ENCODE measurements at places on chromosomes 12 and 14.

DNA sequence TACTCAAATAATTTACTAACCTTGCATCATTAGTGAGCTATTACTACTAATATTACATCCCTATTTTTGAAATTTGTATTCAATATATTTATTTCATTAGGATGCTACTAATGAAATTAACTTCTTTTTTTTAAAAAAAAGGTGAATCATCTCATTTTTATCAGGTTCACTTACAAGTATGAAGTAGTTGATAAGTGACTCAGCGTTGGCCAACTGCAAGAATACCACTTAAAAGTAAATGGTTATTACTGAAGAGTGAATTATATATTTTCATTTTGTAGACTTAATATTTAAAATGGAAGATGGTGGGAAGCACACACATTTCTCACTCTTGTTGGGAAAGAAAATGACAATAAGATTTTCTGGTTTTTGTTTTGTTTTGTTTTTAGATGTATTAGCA lies 19.6 kb downstream of the OR4N2 start:
- DNase-seq = no peak

- peak; percentile 42 for DNase-seq
Observed at GRCh38 chr12:31959161-31959700, at the start of gene RESF1. TSS of gene RESF1 (plus strand) at chr12:31959415. CDS start at chr12:31980956, 21,541 bp downstream.

DNA sequence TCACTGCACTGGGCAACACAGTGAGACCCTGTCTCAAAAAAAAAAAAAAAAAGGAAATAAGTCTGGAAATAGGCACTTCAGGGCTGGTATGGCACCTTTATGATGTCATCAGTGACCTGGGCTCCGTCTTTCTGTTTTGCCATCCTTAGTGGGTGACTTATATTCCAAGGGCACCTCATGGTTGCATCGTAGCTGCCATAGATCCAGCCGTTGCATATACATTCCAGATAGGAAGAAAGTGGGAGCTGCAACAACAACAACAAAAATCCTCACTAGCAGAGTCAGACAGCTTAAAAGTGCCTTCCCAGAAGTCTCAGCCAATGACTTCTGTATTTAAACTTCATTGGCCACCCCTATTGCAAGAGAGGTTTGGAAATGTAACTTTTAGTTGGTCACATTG lies 26.4 kb downstream of the MYL2 start:
- DNase-seq = no peak

GRCh38 chr12:57237932-57238853 lies 8.7 kb downstream of the SHMT2 start:
- DNase-seq = no peak

- peak; percentile 2 for DNase-seq
Observed at GRCh38 chr14:75648066-75648838, 12.4 kb downstream of the ERG28 start.

DNA sequence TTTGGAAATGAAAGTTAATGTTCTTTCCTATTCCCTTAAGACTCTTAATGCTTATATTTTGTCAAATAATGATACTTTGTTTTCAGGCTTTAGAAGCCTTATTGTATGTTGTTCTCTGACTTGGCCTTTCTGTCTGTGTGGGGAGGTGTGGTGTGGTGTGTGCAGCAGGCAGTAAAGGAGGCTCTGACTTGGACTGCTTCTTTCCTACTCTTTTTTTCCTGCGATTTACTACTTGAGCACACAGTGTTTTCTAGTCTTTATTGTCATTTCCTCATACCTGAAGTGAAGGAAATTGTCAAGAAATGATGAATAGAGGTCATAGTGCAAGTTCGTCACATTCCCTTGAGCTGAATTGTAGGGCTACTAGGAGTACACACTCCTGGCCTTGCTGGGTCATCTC lies 26.9 kb downstream of the PIWIL1 start:
- no peak for DNase-seq

- no peak for DNase-seq
Observed at GRCh38 chr12:117695956-117696355, 272.8 kb downstream of the KSR2 start.

DNA sequence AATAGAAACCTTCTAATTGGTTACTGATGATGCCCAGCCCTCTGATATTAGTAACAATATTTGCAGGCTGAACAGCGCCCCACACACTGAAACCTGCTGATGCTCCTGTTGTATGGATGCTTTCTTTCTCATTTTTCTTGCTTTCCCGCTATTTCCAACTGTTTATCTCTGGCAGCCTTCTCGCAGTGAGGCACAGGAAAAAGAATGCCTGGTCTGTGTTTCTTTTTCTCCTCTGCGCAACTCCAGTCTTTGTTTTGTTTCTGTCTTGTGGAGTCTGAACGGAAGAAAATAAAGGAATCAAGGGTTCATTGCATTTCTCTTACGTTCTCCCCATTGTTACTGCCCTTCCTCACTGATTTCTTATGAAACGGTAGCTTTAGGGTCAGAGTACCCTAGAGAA lies 451.2 kb downstream of the EGLN3 start:
- DNase-seq = no peak

GRCh38 chr14:49620182-49621113 lies at the start of the genes MGAT2 and RPL36AL:
TSS of gene MGAT2 (plus strand) at chr14:49620799. CDS start at chr14:49621269, 470 bp downstream.
TSS of gene RPL36AL (minus strand) at chr14:49620626. CDS start at chr14:49619104, 1,522 bp downstream.
- peak; percentile 96 for DNase-seq

GRCh38 chr12:30191696-30192455 lies 408.1 kb upstream of the TMTC1 start:
- no peak for DNase-seq

GRCh38 chr12:26283046-26283445 lies 87.7 kb downstream of the SSPN start:
- no peak for DNase-seq

DNA sequence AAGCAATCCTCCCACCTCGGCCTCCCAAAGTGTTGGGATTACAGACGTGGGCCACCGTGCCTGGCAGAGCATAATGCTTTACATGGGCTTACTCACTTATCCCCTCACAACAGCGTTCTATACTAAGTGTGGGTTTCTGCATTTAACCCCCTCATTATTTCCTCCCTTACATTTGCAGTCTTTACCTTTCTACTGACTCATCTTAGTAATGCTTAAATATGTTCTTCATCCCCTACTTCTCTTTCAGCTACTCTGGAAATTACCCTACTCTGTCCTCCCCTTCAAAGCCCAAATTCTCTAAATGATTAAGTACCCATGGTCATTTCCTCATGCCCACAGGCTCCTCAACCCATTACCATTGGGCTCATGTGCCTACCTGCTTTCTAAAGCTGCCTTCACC lies 40.7 kb downstream of the NKX2-1 start:
- DNase-seq = no peak

GRCh38 chr12:54561164-54561563 lies 11.8 kb downstream of the PDE1B start:
- DNase-seq = no peak

- no peak for DNase-seq
Observed at GRCh38 chr12:31869972-31870371, 89.2 kb upstream of the RESF1 start.

- no peak for DNase-seq
Observed at GRCh38 chr12:46179693-46180452, 89.0 kb downstream of the SLC38A1 start.

GRCh38 chr14:55760789-55761566 lies 181.0 kb downstream of the KTN1 start:
- no peak for DNase-seq

GRCh38 chr12:72295101-72295500 lies 22.9 kb downstream of the TRHDE start:
- no peak for DNase-seq

DNA sequence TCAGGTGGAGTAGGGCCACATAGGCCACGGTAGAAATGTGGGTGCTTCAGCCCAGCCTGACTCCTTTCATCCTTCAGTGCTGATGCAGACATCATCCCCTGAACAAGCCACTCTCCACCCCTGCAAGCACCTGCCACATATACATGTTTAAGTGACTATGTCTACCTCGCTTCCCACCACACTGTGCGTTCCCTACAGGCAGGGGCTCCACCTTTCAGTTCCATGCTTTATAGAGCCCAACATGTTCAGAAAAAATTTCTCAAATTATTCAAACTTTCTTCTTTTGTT lies 11.6 kb downstream of the SLC7A7 start:
- DNase-seq = no peak

- no peak for DNase-seq
Observed at GRCh38 chr14:44912041-44912869, 49.5 kb downstream of the KLHL28 start.

DNA sequence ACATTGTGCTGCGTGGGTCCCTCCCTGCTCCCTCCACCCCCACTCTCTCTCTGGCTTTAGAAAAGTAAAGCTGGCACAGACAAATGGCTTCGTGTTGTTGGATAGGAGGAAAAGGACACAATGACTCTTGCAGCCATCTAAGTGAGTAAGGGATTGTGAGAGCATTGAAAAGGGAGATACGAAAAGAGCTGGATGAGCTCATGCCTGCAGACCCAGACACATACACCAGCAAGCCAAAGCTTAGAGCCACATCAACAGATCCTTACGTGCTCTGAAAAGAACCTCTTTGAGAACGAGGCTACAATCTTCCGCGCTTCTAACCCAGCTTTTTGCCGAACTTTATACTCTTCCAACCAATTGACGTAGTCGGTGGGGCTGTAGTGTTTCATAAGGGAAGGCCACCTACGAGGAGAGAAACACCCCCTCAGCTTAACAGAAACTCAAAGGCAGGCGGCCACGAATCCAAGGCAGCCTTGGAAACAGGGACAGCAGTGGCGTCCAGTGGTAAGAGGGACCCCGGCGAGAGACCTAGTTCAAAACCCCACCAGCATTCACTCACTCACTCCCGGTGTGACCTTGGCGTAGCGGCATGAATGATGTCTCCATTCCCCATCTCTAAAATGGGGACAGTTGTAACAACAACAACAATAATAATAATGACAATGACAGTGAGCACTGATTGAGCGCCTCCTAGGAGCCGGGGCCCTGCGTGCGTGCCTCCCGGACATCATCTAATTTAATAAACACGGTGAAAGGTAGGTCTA lies 1.1 kb downstream of the FBXO21 start:
- peak; percentile 42 for DNase-seq

- no peak for DNase-seq
Observed at GRCh38 chr14:68013326-68013725, 193.7 kb downstream of the RAD51B start.

DNA sequence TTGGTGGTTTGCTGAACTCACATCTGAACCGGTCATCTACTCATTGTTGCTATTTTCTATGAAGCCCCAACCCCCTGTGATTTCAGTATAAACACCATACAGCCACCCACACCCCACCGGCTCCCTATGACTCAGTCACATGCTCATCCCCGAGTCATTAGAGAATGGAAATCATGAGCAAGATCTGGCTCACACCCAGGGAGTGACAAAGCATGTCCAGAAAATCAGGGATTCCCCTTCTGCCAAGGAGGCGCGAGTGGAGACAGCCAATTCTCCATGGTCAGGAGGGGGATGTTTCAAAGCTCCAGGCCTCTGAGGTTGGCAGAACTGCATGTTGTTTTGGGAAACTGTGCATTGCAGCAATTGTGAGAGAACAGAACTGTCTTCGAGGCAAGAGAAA lies 657.5 kb upstream of the TBX3 start:
- DNase-seq = no peak

- DNase-seq = no peak
Observed at GRCh38 chr12:1448336-1448735, 146.0 kb downstream of the FBXL14 start.

- no peak for DNase-seq
Observed at GRCh38 chr12:68614105-68614679, 3.5 kb downstream of the RAP1B start.

GRCh38 chr12:124148481-124149273 lies 146.2 kb upstream of the RFLNA start:
- DNase-seq = no peak

GRCh38 chr14:32233260-32233659 lies 30.2 kb upstream of the RNU6-8 start:
- no peak for DNase-seq

- DNase-seq = no peak
Observed at GRCh38 chr12:31278424-31278823, 47.5 kb downstream of the SINHCAF start.

- no peak for DNase-seq
Observed at GRCh38 chr14:101187816-101188570, 284.5 kb upstream of the RTL1 start.

DNA sequence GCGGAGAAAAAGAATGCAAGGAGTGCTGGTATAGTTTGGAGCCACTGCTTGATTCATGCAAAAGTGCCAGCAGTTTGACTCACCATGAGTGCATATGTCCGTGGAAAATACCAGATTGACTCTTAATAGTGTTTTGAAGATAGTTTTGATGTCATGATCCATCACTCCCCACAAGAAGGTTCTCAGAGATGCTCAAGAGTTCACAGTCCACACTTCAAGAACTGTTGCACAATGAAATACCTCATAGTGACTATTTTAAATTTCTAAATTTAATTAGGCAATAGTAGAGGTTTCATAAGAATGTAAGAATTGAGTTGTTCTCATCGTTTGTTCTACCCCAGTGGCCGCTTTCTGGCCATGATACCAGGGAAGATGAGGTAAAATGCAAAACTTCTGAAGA lies 286.6 kb upstream of the RGS6 start:
- no peak for DNase-seq

- DNase-seq = no peak
Observed at GRCh38 chr12:92457458-92458180, 245.2 kb upstream of the PLEKHG7 start.

GRCh38 chr12:84986117-84986516 lies 50.0 kb downstream of the TSPAN19 start:
- no peak for DNase-seq

GRCh38 chr14:68216079-68216478 lies 396.5 kb downstream of the RAD51B start:
- DNase-seq = no peak

DNA sequence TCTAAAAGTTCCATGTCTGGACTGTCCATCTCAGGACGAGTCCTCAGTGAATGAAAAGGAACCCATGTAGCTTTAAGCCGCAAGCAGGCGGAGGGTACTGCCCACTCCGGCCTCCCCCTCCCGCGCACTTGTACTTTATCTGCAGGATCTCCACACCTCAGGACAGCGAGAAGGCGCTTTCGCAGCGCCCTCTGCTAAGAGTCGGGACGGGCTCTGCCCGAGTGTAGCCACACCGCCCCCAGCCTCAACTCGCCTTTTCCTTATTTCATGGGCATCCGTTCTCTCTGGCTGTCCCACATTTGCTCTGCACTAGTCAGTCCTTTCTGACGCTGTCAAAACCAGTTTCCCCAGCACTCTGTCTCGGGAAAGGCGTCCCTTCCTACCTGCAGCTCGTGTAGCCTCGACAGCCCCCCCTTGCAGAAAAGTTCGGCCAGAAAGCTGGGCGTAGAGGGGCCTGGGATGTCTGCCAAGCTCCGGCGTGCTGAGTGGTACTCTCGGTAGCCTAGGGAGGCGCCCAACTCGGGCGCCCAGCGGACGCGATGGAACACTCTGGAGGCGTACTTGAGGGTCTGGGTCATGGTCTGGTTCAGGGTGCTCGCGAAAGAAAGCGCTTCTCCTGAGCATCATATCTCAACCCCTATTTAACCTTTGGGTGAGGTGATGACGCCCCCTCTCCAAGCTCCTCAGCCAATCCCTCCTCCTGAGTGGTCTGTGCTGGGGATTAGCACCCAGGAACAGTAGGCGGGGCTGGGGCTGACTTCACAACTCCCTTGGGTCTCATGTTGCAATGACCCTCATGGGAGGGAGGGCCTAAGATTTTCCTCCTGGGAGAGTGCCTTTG lies at the start of gene CYP27B1:
Gene CYP27B1 (minus strand): TSS at position 615 of the 841 bp plus-strand sequence. CDS start 37 bp downstream, at position 578.
- no peak for DNase-seq

- no peak for DNase-seq
Observed at GRCh38 chr14:103849151-103849886, 1.9 kb upstream of the PPP1R13B start.

All from anterior cingulate cortex (tissue), 58 donors.